ENCODE measurements at places on chromosomes 13 and 19.

DNA sequence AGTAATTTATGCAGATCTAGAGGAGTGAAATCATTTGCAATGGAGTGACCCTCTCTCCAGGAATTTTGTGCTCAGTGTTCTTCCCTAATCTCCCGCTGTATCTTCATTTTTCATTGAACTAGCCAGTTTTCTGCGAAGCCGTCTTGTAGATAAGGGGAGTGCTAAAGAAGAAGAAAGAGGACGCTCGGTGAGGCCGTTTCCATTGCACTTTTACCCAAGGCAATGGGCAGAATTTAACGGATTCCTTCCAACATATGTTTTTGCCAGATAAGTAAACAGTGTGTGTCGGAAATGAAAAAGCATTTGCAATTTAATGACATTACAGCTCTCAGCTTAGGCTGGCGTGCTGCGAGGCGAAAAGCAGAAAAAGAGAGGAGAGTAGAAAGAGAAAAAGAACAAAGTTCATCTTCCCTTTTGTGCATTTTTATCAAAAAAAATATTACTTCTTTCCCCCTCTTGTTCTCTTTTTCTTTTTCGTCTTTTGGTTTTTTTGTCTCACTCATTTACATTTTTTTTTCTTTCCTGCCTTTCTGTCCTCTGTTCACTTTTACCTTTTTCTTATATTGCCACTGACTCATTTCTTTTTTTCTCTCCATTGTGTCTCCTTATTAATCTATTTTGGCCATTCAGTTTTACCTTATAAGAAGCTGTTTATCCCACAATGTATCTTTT is 49.9 kb downstream of the SOX21 start:
- no peak for DNase-seq

DNA sequence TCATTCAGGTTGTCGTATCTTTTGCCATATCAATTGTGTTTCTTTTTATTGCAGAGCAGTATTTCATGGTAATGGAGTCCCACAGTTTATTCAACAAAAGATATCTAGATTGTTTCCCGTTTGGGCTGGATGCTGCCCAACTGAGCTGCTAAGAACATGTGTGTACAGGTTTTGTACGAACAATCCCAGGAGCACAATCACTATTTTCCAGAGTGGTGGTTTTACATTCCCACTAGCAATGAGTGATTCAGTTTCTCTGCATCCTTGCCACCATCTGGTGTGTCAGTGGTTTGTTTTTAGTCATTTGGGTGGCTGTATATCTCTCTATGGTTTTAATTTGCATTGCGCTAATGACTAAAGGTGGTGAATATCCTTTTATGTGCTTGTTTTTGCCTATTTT is 52.7 kb upstream of the ZDHHC20 start:
- no peak for DNase-seq

DNA sequence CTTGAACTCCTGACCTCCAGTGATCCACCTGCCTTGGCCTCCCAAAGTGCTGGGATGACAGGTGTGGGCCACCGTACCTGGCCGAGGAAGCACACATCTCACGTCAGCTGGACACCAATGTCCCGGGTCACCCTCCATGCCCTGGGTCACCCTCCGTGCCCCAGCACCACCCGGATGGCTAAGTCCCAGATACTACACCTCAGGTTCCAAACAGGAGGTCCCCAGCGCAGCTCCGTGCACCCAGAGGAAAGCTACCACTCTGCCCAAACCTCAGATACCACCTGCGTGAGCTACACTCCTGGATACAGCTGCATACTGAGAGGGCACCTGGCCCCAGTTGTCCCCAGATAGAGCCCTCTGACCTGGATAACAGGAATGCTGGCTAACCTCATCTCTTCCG is 14.0 kb downstream of the LRRC4B start:
- no peak for DNase-seq

DNA sequence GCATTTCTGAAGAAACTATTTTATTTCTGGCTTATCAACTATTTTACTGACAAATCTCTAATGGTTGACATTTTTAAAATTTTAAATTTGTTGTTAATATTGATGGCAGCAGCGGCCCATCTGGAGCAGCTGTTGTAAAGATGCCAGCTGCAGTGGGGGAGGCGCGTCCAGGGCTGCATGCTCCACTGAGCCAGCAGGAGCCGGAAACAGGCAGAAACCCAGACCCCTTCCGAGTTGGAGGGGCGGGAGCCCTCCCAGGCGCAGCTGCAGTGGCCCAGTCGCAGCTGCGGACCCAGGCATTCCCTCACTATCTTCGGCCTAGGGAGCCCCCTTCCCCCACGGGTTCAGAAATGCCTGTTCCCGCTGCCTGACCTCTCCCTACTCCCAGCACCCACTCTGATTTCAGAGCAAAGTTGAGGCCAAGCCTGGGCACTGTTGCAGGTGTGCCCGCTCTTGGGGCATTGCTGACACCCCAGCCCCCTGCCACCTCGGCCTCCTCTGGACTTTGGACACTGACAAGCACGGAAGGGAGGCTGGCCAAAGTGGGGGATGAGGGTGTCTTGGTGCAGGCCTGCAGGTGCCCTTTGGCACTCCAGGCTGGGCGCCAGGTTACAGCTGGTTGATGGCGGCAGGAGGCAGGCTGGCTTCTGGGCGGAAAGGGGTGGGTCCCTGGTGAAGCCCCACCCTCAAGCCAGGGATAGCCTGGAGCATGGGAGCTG is 69.2 kb downstream of the PIBF1 start:
- DNase-seq = no peak

GRCh38 chr19:48812094-48812929 is 1.5 kb upstream of the BCAT2 start:
- DNase-seq = peak; percentile 76

DNA sequence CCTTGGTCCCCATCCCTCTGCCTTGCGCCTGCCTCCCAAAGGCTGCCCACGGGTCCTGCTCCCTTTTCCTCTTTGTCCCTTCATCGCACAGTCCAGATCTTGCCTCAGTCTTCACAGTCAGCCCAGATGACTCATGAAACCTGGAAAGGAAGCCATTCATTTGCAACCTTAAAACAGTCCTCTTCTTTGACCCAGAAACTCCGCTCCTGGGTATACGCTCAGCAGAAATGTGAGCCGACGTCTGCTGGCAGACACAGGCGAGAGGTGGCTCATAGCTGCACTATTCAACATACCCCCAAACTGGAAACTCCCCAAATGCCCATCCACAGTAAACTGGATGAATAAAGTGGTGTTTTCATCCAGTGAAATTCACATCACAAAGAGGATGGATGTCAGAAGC is 13.6 kb upstream of the PEPD start:
- DNase-seq = no peak
